M059J (cell line): ENCODE measurements at places on chromosomes 11 and 22. TPM values are rescaled to one million over a fixed set of nuclear protein-coding genes. Genes with fewer than 3 reads are reported as not detected.

Gene OR10D3
- not detected in 2 replicates for total RNA-seq

DNA sequence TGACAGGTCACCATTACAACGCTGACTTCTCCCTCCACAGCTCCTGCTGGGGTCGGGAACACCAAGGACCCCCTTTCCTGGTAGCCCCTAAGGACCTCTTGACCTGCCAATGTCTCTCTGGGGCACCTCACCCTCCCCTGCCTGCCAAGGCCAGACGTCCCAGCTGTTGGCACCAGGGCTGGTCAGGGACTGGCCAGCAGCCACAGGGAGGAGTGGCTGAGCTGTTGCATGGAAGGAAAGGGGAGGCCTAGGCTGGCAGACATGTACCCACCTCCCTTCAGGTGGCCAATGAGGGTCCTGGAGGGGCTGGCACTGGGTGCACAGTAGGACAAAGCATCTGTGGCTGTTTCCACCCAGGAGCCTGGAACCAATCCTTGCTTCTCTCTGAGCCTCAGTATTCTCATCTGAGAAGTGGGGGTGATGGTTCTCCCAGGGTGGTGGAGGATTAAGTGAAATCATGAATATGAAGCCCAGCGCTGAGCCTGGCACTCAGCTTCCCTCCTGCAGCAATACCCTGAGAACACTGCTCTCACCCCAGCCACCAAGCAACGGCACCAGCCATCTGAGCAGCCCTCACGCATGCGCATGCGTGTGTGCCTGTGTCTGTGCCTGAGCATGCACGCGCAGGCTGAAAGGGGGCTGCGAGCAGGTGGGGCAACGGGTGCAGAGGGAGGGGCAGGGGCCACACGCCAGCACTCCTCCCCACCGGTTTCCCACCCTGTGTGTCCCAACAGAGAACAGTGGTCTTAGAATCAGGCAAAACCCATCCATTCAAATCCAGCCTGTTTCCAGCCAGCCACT is 5.9 kb downstream of the KCNJ4 start:
- DNase-seq, result no peak

GRCh38 chr11:17268902-17269301 is 7.6 kb upstream of the NUCB2 start:
- no peak for DNase-seq

DNA sequence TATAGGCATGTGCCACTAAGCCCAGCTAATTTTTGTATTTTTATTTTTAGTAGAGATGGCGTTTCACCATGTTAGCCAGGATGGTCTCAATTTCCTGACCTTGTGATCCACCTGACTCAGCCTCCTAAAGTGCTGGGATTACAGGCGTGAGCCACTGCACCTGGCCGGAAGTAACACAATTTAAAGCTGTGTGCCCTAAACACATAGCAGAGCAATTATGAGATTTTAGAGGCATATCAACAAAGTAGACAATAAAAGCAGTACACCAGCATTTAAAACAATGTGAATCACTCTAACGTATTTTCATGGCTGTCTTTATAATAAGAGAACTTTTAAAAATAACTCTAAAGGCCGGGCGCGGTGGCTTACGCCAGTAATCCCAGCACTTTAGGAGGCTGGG is 42.4 kb downstream of the PRR14L start:
- DNase-seq, result no peak

GRCh38 chr11:46161201-46161600 is 39.9 kb upstream of the PHF21A start:
- no peak for DNase-seq

GRCh38 chr22:23289851-23290724 is 109.8 kb downstream of the BCR start:
- DNase-seq, result peak; percentile 36

GRCh38 chr11:88632163-88632562 is 294.6 kb upstream of the CTSC start:
- no peak for DNase-seq
